Stimulated activated CD8-positive, alpha-beta memory T cell treated with anti-CD3 and anti-CD28 coated beads, Interleukin-4, amount 100 ng/mL, for 48 hours (primary cell): ENCODE measurements at places on chromosomes 13 and 19.

DNA sequence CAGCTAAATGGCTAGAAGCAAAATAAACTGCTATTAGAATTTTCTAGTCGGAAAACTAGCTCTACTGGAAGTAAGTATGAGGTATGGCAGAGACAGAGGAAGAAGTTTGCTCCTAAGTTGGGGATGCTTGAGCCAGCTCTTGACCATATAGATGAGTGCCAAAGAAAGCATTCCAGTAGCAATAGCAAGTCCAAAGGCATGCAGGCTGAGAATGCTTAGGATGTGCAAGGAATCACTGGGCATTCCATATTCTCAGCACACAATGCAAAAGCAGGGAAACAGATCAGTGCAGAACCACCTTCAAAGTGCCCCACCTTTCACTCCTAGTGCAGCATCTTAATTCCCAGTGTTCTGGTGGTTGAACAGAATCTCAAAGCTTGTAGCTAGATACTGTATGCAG, 32.9 kb downstream of the SERTM1 start:
- no peak for DNase-seq

GRCh38 chr13:99205621-99206220, 5.1 kb downstream of the UBAC2 start:
- DNase-seq: no peak

- DNase-seq: no peak
Observed at GRCh38 chr13:103663996-103664395, 597.8 kb upstream of the SLC10A2 start.

DNA sequence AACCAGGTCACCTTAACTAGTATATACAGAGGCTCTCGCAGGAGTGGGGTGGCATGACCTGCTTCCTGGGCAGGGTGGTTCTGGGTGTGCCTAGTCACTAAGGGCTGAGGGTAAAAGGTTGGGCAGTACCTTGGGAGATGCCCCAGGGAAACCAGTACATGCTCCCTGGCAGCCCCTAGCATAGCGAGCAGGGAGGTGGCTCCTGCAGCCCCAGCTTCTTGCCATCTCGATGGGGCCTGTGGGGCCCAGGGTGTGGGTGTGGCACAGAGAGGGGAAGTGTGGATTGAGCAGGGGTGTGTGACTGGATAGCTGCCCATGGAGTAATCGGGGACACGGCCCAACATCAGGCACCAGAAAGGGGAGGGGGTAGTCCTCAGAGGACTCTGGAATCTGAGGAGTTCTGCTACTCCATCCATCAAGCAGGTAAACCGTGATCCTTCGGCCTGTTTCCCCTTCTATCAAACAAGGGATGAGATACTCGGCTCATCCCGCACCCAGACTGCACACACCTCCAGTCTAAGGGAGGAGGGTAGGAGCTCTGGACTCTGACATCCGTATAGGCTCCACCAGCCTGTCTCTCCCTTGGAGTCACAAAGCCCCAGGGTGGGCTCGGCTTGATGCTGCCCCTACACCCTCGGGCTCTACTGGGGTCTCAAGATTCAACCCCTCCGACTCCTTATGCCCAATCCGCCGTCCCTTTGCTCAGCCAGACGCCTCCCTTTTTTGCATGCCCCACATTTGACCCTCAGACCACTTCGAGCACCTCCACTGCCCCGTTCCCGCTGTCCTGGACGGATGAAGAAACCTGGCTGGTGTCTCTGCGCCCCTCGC, 1.1 kb downstream of the ZBTB45 start:
- no peak for DNase-seq

DNA sequence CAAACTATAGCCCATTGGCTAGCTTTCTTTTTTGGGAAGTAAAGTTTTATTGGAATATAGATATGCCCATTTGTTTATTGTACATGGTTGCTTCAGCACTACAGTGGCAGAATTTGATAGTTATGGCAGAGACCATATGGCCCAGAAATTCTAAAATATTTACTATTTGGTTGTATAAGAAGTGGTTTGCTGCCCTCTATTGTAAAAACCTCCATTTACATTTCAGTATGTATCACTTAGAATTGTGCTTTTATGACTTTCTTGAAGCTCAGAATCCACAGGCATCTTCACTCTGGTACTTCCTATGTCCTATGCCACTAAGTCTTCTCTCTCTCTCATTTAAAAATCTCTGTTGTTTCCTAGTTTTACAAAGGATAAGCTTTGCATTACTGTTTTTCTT, 37.7 kb downstream of the DLEU7 start:
- no peak for DNase-seq

DNA sequence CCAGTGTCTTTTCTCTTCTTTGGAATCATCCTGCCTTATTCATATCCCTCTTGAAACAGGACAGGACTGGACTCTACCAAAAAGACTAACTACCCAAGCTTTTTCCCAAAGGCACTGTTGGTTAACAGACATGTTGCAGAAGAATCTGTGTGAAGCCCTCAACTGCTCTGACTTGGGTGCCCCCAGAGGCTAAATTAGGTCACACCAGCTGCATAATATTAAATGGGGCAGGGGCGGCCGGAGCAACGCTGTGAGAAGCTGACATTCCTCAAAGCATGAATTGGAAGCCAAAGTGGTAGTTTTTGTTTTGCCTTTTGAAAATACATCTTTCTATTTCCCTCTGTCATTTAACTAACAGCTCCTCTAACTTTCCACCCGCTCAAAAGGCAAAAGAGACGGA, 185.9 kb downstream of the LHFPL6 start:
- DNase-seq: no peak
